ENCODE measurements at places on chromosomes 5 and 9.

DNA sequence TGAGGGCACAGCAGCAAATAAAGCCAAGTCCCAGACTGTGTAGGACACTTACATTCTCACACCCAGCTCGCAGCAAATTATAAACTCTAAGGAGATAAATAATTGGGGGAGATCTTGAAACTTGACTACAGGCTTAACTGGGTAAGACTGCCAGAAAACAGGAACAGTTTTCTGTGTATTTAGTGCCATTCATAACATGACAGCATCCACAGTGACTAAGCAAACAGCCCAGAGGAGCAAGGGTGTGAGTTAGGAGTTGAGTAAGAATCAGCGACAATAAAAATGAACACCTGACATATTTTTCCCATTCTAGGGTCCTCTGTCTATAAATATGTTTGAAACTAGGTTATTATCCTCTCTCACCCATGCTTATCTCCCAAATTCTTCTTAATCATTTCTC, 370.9 kb upstream of the WWC1 start:
- DNase-seq, result no peak

DNA sequence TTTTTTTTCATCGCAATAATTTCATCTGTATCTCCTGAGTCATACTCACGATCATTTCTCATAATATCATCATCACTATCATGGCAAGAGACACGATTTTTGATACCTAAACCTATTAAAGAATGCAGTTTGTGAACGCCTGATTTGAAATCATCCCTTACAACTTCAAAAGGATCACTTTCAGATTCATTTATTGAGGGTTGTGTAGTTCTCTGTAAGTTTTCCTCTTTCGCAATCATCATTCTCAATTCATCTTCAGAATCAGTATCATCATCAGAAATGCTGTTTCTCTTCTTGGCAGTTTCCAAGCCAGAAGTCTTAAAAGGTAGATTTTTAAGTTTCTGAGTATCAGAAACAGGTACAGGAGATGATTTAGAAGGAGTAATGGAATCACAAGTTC, 9.7 kb downstream of the NOL8 start:
- no peak for DNase-seq

GRCh38 chr9:132044176-132044875, 35.3 kb downstream of the MED27 start:
- DNase-seq, result no peak

GRCh38 chr9:97593960-97594359, 39.2 kb downstream of the TSTD2 start:
- no peak for DNase-seq

- no peak for DNase-seq
Measured at GRCh38 chr9:133897675-133898074, 94.4 kb downstream of the VAV2 start.

DNA sequence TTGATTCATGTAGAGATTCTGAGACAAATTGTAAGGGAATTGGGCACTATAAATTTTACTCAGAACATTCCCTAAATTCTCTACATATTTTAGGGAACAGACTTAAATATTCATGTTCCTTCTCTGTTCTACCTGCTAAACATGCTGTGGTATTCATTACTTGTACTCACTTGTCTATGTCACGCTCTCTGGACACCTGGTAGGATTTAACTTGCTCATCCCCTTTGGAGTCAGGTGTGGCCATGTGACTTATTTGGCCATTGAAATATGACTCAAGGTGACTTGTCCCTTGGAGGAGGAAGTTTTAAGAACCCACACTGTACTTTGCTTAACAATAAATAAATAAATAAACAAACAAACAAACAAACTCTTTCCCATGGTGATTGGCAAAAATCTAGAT, 2258.8 kb upstream of the WWC1 start:
- no peak for DNase-seq

DNA sequence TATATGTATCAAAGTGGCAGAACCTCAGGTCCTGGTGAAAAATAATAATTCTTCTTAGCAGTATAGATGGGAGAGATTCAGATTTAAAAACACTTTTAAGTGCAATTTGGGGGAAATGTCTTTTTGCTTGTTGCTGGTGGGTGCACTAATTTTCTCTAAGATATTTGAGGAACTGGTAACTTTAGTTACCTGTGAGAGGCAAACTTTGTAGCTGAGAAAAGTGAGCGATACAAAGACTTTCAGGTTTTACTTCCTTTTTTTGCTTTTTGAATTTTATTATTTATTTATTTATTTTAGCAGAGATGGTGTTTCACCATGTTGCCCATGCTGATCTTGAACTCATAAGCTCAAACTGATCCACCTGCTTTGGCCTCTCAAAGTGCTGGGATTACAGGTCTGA, 303.1 kb upstream of the PTGER4 start:
- DNase-seq, result no peak

DNA sequence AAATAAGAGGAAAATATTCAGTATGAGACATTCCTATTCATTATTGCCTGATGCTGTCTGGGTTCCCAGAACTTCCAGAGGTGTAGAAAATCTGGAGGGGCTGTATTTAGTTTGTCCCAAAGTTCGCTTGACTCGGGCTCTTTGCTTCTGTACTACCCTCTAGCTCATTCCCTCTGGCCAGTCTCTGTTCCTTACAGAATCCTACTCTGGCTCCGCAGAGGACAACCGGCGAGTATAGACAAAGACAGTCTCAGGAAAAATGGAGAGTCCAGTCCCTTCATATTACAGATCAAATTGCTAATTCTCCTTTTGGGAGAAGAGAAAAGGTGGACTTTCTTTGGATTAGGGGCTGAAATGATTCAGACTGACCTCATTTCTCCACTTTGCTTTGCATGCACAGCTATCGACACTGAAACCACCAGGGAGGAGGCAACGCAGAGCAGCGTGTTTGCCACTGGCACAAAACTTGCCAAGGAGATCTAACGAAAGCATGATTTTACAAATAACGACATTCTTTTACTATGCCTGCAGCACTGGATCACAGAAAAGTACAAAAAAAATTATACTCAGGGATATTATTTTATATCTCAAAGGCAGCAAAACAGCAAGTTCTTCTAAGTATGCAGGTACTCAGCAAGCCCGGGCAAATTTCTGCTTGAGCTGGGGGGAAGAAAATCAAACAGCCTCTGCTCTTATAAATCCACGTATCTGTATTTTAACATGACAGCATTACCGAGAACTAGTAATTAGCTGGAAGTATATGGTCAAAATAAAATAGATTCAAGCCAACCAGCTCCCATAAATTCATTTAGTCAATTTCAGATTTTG, 279.7 kb downstream of the NPR3 start:
- no peak for DNase-seq

DNA sequence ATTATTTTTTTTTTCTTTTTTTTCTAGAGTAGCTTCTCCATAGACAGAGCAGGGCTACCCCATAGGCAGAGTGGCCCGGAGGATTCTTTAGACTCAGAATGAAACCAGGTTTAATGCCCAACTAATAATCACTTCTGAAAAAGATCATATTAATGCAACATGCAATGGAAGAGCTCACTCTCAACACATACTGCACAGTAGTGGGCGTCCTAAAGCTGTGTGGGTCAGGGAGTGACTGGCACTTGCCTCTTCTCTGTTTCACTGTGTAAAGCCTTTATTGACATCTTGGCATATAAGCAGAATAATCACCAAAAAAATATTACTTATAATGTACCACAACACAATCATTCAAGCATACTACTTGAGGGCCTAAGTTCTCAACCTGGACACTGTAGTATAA, 11.1 kb downstream of the PWWP2A start:
- DNase-seq, result no peak

- peak; percentile 93 for DNase-seq
Measured at GRCh38 chr5:154038707-154039457, at the start of the genes FAM114A2 and MFAP3. FAM114A2 (minus strand) TSS chr5:154038910; CDS start chr5:154034953, 3,957 bp downstream. MFAP3 (plus strand) TSS chr5:154038967; CDS start chr5:154049723, 10,756 bp downstream.

Data from ureter (tissue), 1 donor.